ENCODE measurements at places on chromosomes 7 and 10.

- no peak for DNase-seq
These were observed 38.7 kb upstream of the HMX3 start for GRCh38 chr10:123097039-123097438.

- no peak for DNase-seq
These were observed 168.9 kb upstream of the TMEM72 start for GRCh38 chr10:44742248-44742647.

- no peak for DNase-seq
These were observed 118.1 kb downstream of the SEMA3D start for GRCh38 chr7:85068799-85069198.

DNA sequence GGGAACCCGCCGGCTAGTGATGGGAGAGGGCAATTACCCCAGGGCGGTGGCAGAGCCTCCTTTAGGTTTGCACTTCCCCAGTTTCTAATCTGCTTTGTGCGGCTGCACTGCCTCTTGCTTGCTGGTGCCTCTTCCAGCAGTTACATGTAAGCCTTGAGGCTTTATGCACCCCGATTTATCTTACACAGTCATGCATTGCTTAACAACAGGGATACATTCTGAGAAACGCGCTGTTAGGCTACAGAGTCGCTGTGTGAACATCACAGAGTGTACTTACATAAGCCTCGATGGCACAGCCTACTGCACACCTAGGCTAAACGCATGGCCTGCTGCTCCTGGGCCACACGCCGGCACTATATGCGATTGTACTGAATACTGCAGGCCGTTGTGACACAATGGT lies 155.6 kb upstream of the MKI67 start:
- no peak for DNase-seq

DNA sequence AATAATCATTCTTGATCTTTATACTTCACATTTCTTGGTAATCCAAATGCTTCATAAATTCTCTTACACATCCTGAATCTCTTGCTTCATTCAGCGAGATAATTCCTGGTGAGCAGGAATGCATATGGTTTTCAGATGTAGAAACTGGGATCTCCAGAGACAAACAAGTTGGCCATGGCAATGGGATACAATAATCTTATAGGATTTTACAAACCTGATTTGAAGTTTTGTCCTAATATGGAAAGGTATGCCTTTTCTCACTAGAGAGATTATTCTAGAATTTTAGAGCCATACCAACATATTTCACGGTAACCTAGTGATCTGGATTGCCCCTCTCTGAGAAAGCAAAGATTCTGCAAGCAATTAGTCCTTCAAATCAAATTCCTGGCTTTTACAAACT lies 13.1 kb upstream of the TRDMT1 start:
- no peak for DNase-seq

All from nucleus accumbens (tissue), 56 donors.